ENCODE measurements at places on chromosomes 1 and 21.

GRCh38 chr21:27233514-27234115 lies 266.7 kb upstream of the ADAMTS5 start:
- DNase-seq = no peak

DNA sequence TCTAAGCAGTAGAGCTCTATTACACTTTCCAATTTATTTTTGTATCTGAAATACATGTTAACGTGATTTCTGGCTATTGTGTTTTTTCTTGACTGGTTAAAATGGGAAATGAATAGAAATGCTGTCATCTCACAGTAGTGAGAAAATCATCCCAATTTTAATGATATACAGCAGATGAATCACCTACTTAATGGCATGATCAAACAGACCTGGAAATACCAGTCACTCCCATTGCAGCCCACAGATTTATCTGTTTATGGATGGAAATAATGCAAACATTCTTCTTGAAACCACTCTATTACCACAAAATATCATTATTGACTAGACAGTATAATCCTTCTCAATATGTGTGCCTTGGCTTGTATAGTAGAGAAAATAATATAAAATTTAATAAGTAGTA lies 497.8 kb upstream of the ADAMTS5 start:
- no peak for DNase-seq

GRCh38 chr1:53365437-53366063 lies 37.7 kb upstream of the LRP8 start:
- no peak for DNase-seq

- no peak for DNase-seq
Measured at GRCh38 chr1:185823467-185823866, 89.3 kb downstream of the HMCN1 start.

DNA sequence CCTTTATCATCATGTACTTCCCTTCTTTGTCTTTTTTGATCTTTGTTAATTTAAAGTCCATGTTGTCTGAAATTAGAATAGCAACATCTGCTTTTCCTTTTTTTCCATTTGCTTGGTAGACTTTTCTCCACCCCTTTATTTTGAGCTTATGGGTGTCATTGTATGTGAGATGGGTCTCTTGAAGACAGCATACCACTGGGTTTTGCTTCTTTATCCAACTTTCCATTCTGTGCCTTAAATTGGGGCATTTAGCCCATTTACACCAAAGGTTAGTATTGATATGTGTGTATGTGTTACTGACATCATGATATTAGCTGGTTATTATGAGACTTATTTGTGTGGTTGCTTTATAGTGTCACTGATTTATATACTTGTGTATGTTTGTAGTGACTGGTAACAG lies 50.2 kb downstream of the IFI44 start:
- DNase-seq = no peak

- no peak for DNase-seq
Measured at GRCh38 chr1:214228976-214229375, 52.0 kb upstream of the SMYD2 start.

- no peak for DNase-seq
Measured at GRCh38 chr1:117582451-117582850, 23.4 kb upstream of the TENT5C start.

DNA sequence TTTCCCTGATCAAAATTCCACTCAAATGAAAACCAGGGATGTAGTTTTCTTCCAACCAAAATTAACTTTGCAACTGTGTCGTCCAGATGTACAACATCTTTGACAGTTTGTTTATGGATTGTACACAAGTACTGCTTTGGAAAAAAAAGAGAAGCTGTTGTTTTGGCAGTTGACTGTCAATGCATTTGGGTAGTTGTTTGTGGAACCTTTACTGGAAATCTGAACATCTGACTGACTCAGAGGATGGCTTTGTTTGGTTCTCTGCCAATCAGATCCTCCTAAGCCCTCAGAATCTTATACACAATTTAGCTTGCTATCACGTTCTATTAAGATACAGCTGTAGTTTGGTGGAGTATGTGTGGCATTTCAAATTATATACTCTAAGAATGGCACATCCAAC lies 195.0 kb downstream of the KCNK2 start:
- no peak for DNase-seq

GRCh38 chr21:38813547-38813946 lies 7.8 kb downstream of the ETS2 start:
- no peak for DNase-seq

DNA sequence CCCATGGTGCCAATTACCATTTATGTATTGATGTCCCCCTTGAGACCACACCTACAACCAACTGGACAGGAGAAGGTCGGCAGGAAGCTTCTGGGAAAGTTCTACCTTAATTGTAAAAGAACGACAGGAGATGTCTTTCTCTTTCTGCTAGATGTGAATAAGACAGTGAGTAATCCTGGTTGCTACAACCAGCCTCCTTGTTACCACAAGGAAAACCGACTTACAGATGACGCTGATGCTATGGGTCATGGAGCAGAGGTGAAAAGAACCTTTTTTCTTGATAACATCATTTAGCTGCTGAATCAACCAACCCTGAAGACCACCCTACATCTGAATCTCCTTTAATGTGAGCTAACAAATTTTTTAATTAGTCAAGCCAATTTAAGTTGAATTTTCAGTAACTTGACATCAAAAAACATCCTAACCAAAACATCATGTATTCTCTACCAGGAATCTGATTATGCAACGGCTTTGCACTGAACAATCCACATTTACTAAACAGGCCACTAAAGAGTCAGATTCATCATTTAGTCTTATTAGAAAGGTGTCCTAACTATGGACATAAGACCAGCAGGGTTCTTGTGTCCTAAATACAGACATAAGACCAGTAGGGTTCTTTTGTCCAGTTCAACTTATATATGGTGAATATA lies 23.0 kb downstream of the RGS2 start:
- DNase-seq = no peak

- no peak for DNase-seq
Measured at GRCh38 chr1:174142836-174143235, 16.5 kb upstream of the RABGAP1L start.

- no peak for DNase-seq
Measured at GRCh38 chr21:26116456-26117011, 54.0 kb downstream of the APP start.

- no peak for DNase-seq
Measured at GRCh38 chr1:23936481-23937176, 23.0 kb upstream of the PNRC2 start.

DNA sequence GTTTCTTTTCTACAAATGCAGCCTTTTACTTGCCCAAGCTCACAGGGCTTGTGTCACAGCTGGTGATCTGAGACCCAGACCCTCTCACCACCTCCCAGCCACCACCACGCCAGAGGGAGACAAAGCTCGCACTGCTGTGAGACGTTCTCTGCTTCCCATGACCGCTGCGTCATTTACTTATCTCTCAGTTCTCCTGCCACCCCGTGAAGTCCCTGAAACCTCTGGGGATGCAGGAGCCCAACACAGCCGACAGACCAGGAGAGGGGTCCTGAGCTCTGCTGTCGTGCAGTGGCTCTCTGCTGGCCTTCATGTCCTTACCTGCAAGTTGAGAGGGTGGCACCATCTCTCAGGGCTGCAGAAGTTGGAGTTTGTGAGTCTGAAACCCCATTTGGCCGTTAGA lies 77.7 kb downstream of the SLC16A1 start:
- no peak for DNase-seq

DNA sequence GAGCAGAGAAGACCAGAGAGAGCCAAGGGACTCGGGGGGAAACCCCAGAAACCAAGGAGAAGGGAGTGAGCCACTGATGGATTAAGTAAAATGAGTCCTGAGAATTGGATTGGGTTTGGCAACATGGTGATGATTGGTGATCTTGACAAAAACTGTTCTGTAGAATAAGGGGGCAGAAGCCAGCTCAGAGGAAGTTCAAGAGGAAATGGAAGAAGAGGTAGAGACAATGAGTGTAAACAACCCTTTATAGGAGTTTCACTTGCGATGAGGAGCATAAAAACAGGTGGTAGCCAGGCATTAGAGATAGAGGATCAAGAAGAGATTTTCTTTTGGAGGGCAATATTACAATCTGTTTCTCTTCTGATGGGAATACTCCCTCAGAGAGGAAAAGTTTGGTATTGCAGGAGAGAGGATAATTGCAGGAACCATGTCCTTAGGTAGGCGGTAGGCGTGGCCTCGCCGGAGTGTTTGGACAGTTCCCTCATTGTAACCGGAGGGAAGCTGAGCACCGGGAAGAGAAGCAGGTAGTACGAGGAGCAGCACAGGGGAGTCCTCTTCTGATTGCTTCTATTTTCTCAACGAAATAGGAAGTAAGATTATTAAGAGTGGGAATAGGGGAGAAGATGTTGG lies 68.4 kb upstream of the TENT5C start:
- no peak for DNase-seq

DNA sequence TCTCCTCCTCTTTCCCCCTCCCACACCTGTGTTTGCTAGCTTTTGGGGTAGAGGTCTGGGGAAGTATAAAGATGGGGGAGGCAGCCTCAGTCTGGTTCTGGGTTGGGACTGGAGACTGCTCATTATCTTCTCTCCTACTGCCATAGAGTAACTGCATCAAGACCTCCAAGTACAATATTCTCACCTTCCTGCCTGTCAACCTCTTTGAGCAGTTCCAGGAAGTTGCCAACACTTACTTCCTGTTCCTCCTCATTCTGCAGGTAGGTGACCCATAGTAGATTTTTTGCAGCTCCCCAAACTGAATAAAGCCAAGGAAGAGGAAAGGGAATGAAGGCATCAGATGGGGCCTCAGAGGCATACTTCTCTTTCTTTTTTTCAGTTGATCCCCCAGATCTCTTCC lies 5.3 kb downstream of the ATP8B2 start:
- DNase-seq = no peak

DNA sequence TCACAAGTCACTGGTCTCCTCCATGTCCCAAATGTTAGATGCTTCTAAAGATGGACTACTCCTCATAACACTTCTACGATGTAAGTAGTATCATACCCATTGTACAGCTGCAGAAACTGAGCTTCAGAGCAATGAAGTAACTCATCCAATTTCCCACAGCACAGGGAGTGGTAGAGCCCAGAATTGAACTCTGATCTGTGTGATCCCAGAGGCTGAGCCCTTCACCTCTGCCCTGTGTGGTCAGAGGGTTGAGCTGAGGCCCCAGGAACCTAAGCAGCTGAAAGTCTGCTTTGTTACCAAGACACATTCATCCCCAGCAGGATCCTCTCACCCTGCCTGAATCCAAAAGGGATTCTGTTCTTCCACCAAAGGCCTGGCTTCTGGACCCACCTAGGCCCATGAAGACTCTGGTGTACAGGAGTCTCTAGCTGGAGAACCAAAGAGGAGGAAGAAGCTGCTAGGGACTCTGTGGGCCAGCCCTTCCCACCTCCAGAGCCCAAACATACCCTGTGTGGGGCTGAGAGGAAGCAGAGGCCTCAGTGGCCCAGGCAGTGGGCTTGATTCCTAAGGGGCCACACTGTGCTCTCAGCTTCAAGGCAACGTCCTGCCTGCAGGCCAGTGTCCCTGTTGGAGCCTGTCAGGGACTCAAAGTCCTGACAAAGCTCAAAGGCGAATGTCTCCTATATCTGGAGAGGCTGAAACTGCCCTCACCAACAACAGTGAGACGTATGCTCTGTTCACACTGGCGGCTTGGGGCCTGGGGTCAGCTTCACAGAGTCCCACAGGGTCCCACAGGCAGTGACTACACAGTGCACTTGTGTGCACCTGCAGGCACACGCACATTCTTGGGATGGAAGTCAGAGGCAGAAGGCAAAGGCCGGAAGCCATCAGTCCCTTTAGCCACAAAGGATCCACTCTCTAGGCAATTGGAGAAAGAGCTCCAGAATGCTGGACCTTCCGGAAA lies 40.4 kb upstream of the SLC30A1 start:
- DNase-seq = no peak

GRCh38 chr1:41888756-41889155 lies 30.0 kb downstream of the HIVEP3 start:
- no peak for DNase-seq

- DNase-seq = no peak
Measured at GRCh38 chr1:184693011-184693410, 61.6 kb downstream of the EDEM3 start.

- no peak for DNase-seq
Measured at GRCh38 chr1:218388591-218388990, 43.5 kb downstream of the TGFB2 start.

DNA sequence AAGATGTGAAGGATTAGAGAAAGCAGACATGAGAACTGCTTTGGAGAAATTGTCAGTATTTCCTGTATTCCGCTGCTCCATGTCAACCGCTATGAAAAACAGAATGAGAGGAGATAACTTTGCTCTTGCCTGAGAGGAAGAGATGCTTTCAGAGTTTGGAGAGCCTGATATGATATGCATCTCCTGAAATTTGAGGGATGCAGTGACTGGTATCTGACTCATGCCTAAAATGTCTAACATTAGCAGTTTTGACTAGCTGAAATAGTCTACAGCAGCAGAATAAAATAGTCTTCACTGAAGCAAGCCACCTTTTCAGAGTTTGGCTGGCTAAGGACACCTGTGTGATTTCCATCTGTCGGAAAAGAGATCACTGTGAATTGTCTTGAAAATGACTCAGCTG lies 165.8 kb upstream of the LRRC7 start:
- no peak for DNase-seq

GRCh38 chr1:35173909-35174540 lies 18.9 kb downstream of the SFPQ start:
- no peak for DNase-seq

- DNase-seq = no peak
Measured at GRCh38 chr1:242525360-242525722, 844 bp upstream of the PLD5 start.

GRCh38 chr1:224644553-224645154 lies 28.5 kb downstream of the CNIH3 start:
- DNase-seq = peak; percentile 36

All from GM12864 (cell line).